Adrenal gland (tissue), 19 donors: ENCODE measurements at places on chromosomes 6 and 20. TPM values are rescaled to one million over a fixed set of nuclear protein-coding genes. Genes with fewer than 3 reads are reported as not detected.

The ZNF512B gene
- polyA plus RNA-seq: 39.4 TPM

The ERMARD gene
- polyA plus RNA-seq: 151 TPM

The TMEM239 gene
- polyA plus RNA-seq: not detected

- no peak for DNase-seq
Measured at GRCh38 chr6:44925100-44925739, 402.9 kb upstream of the RUNX2 start.

DNA sequence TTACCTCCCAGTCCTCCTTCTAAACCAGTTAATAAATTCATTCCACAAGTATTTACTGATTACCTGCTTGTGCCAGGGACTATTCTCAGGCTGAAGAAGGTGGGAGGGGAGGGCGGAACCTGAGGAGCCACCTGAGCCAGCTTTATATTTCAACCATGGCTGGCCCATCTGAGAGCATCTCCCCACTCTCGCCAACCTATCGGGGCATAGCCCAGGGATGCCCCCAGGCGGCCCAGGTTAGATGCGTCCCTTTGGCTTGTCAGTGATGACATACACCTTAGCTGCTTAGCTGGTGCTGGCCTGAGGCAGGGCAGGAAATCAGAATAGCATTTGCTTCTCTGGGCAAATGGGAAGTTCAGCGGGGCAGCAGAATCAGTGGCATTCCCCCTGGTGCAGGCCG lies 4.9 kb upstream of the AAR2 start:
- DNase-seq: no peak
